ENCODE measurements at places on chromosomes 2 and 18. TPM values are rescaled to one million over a fixed set of nuclear protein-coding genes. Genes with fewer than 3 reads are reported as not detected.

DCDC2C gene
- total RNA-seq = not detected

DNA sequence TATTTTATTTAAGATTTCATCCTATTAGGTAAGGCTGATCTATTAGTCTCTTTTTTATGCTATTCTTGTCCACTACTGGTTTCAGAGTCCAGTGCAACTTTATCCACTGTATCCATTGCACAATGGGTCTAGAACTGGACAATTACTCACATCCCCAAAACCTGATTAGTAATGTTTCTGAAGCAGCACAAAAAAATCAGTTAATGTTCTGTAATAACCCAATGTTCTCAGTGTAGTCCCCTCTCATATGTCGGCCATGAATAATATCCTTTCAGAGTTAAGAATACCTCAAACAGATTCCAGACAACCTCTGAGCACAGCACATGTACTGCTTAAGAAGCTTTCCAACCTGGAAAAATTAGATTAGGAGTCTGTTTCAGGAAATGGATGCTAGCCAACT is 29.7 kb downstream of the MGAT4A start:
- DNase-seq = no peak

EVX2 gene
- total RNA-seq = not detected

GRCh38 chr2:105877945-105878344 is 133.2 kb downstream of the NCK2 start:
- no peak for DNase-seq

DNA sequence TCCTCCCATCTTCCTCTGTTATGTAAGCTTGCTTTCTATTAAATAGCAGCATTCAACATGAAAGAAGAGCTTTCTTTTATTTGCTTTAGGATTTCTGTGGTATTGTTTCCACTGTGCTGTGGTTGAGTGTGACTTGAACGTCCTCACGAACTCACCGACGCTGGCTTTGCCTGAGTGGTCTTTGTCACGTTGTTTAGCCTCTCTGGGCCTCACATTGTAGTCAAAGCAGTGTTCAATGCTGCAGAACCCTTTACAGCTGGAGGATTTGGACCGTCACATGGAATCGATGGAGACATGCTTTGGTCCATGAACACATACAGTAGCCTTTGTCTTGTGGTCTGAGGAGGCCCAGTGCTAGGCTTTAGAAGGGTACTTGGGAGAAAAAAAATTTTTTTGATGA is 66.3 kb downstream of the TANC1 start:
- DNase-seq = no peak

MOGAT1 gene
- total RNA-seq = 35.9 TPM

- DNase-seq = no peak
These were observed 252.9 kb downstream of the RNF152 start for GRCh38 chr18:61639886-61640285.

SLC16A14 gene
- total RNA-seq = 3.7 TPM

ACKR3 gene
- total RNA-seq = 9.5 TPM

GRCh38 chr2:223469270-223470046 is 132.7 kb downstream of the SCG2 start:
- no peak for DNase-seq

- no peak for DNase-seq
These were observed 621.6 kb upstream of the LRRTM1 start for GRCh38 chr2:80926168-80926567.

DNA sequence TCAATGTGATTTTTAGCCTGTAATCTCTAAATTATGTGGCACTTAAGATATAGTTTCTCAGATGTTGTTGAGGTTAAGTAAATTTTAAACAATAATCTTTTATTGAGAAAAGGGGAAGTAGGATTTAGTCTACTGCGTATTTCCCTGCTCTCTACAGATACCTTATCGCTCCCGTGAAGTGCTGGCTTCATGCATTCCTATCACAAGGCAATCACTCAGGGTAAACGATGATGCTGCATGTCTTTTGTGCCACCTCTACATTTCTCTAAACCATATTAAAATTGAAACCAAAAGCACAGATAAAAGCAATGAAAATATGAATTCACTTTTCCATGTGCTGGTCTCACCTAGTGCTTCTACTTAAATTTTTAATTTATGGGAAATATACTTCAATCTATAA is 14.4 kb upstream of the RPE start:
- no peak for DNase-seq

DNA sequence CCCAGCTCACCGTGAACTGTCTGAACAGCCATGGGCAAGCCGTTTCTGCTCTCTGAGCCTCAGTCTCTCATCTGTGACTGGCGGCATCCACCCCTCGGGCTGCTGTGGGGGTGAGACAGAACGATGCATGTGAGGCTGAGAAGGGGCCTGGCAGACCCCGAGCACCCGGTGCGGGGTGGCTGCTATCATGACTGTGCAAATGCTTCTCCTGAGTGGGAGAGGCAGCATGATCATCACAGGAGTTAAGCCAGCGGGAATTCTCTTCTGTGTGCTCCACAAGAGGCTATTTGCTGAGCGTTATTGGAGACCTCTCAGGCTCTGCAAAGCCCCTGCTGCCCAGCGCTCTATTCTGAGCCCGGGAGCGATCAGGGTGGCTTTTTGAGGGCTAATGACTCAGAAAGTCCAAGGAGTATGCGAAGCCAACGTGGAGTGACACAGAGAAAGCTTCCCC is 45.8 kb upstream of the ID2 start:
- DNase-seq = no peak

DNA sequence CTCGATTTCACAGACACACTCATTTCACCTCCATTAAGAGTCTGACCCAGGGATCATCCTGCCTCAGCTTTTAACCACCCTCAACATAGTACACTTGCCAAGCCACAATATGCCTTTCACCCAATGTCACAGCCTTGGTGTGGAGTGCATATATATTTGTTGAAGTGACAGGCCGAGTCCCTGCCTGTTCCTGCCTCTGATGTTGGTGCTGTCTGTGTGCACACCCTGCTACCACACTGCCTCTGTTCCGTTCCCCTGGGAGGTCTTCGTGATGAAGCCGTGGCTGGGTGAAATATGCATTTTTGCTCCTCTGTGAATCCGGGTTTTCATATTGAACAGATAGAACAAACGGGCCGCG is 90.3 kb downstream of the RNF144A start:
- no peak for DNase-seq

All from Calu3 (cell line).